ENCODE measurements at places on chromosomes 11 and 22.

DNA sequence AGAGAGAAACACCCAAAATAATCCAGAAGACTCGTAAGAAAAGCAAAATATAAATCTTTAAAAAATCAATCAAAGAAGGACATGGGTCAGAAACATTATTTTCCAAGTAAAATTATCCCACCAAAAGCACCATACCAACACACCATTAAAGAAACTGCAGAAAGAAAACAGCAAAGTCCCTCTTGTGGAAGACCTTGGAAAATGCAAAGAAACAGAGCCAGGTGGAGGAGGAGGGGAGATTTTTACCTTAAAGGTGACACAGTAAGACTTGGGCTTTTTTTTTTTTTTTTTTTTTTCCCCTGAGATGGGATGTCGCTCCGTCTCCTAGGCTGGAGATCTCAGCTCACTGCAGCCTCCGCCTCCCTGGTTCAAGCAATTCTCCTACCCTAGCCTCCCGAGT is 123.8 kb downstream of the LARGE1 start:
- no peak for DNase-seq

GRCh38 chr11:13206086-13206640 is 71.4 kb upstream of the BMAL1 start:
- no peak for DNase-seq

- no peak for DNase-seq
Observed at GRCh38 chr11:100949443-100949842, 180.2 kb downstream of the PGR start.

DNA sequence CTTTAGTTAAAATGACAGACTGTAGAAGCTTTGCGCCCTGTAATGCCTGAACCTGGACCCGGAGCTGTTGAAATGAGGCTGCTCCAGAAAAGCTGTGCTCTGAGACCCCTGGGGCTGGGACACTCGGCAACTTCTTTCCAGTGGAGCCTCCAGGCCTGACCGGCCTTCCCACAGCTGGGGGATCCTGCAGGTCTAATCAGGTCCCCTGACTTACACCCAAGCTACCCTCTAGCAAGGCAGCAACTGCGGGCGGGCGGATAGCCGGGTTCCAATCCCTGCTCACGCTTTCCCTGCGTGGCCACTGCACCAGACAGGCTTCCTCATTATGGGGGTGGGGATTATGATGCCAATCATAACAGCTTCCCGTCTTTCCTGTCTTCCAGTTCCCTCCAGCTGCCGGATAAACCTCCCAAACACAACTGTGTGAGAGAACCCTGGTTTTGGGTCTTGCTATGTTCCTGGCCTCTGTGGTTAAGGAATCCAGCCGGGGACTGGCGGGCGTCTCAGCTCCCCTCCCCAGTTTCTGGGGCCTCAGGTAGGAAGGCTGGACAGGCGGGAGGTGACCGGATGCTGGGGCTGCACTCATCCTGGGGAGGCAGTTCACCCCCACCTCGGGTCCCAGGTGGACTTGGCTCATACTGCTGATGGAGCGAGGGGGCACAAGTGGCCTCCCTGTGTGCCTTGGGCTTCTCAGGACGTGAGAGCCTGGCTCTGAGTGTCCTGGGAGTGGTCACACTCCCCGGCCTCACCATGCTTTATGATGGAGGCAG is 38.6 kb downstream of the PARVG start:
- no peak for DNase-seq

Data from WTC11 (cell line).